ENCODE measurements at places on chromosomes 2 and 18.
A peak's percentile ranks its signal among the peaks of the same experiment; 100 is the strongest.

GRCh38 chr2:219426068-219426443, 7.9 kb downstream of the DES start:
- no peaks in the 10 kb centered on the region for H3K4me1 ChIP-seq
- no peak for DNase-seq
- no peaks in the 10 kb centered on the region for H3K27me3 ChIP-seq

- DNase-seq, result no peak
- no peak overlapping the region for H3K27ac ChIP-seq
- no peaks in the 10 kb centered on the region for H3K36me3 ChIP-seq
- H3K4me3 ChIP-seq, result no peak overlapping the region
Measured at GRCh38 chr2:66925128-66925527, 472.0 kb upstream of the ETAA1 start.

DNA sequence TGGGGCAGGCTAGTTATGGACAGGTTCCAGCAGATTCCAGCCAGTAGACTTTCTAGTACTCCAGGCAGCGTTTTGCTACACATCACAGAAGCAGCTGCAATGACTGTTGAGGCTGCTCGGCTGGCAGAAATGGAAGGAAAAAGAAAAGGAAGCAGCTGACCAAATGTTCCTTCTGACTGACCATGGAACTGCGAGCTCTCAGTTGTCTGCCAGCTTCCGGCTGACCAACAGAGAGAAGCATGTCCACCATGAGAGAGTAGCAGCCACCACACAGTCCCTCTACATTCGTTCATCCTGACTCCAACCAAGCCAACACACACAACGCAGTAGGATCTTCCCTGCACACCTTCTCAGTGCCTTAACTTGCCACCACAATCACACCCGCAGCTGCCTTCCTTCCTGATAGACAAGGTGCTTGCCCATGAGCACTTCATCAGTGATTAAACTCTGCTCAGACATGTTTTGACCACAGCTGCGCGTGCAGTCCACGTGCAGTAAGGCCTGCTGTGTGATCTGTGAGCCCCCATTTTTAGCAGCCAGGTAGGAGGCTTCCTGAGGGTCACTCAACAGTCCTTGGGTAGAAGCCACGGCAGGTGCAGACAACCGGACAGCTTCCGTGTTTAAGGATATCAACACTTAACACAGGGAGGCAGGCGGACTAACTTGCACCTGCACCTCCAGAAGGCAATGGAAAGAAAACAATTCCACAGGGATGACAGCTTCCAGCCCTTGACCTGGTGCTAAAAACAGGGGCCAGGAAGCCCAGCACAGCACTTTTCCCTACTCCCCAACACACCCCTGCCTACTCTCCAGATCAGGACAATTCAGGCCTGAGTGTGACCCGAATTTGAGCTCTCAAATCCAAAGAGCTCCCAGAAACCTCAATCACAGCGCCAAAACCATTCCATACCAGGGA, 996 bp downstream of the TGFBRAP1 start:
- H3K27me3 ChIP-seq, result no peaks in the 10 kb centered on the region
- H3K4me3 ChIP-seq, result peak overlapping the region; percentile 56
- H3K4me1 ChIP-seq, result peaks cover 2% of the 10 kb centered on the region
- no peaks in the 10 kb centered on the region for H3K36me3 ChIP-seq
- H3K27ac ChIP-seq, result no peak overlapping the region

DNA sequence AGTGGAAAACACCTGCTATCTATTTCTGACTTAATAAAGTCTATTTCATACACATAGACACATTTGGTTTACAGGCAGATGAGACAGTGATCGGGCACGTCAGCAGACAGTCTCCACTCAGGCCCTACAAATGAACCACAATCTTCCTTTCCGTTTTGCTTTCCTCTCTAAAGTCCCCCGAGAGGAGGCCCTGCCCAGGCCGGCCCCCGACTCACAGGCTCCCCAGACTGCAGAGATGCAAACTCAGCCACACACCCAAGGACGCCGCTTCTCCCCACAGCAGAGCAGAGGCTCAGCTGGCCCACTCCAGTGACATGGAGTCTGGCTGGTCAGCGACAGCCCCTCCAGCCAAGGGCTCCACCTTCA, 9.3 kb upstream of the MTERF4 start:
- no peaks in the 10 kb centered on the region for H3K27me3 ChIP-seq
- no peak overlapping the region for H3K4me3 ChIP-seq
- no peaks in the 10 kb centered on the region for H3K4me1 ChIP-seq
- no peak for DNase-seq
- H3K36me3 ChIP-seq, result no peaks in the 10 kb centered on the region
- no peak overlapping the region for H3K27ac ChIP-seq

GRCh38 chr18:456361-457139, 44.0 kb downstream of the COLEC12 start:
- no peaks in the 10 kb centered on the region for H3K36me3 ChIP-seq
- no peak for DNase-seq
- peak overlapping the region; percentile 13 for H3K4me3 ChIP-seq
